ENCODE measurements at places on chromosomes 5 and 9.

DNA sequence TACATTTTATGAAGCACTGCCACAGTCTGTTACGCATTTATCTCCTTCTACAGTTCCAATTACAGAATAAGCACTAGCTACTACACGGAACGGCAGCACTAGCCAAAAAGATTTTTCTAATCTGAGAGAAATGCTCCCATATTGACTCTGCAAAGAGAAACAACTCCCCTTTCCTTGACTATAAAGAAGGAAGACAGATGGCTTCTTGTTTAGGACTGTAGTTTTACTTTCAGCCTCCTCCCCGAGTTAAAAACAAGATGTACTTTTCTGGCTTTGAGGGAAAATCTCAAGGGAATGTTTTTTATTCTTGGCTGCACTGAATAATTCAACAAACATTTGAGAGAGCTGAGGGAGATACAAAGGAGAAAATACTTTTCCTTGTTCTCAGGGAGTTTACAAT is 1.9 kb upstream of the SLC44A1 start:
- DNase-seq, result no peak

DNA sequence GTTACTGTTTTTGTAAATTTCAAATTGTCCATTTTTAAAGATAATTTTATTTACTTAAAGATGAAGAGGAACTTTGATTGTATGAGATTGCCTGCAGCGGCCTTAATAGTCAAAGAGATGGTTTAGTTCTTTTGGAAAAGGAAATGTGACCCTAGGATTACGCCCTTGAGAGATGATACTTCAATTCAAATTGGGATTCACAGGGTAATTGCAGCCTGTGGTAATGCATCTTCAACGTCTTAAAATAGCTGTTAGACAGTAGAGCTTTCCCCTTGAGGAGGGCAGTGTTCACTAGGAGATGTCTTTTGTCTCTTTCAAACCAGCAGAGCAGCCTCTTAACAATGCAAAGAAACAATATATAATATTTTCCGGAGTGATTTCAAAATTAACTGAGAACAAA is 127.1 kb downstream of the TAF11L14 start:
- no peak for DNase-seq

- peak; percentile 70 for DNase-seq
Observed at GRCh38 chr5:5351288-5351979, 71.0 kb upstream of the ICE1 start.

DNA sequence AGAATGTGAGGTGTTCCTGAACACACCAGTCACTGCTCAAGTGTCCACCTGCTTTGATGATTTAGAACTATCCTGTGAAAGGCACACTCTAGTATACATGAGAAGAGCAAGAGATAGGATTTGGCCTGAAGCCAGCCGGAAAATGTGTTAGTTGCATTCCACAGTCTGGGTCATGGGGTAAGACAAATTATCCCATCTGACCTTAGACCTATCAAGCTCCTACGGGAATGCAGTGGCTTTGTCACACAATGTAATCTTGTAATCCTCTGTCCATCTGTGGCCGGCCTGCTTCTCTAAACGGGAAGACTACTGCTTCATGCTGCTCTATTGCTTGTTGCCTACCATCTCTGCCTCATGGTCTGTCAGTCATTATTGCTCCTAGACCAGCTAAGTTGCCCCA is 92.4 kb upstream of the PRRC1 start:
- peak; percentile 40 for DNase-seq

GRCh38 chr9:123712399-123712798 is 217.5 kb downstream of the DENND1A start:
- no peak for DNase-seq

Data from ELF-1 (cell line).